SHP77 treated with DMSO at 0.1 percent for 48 hours (cell line): ENCODE measurements at places on chromosomes 1 and 21.

DNA sequence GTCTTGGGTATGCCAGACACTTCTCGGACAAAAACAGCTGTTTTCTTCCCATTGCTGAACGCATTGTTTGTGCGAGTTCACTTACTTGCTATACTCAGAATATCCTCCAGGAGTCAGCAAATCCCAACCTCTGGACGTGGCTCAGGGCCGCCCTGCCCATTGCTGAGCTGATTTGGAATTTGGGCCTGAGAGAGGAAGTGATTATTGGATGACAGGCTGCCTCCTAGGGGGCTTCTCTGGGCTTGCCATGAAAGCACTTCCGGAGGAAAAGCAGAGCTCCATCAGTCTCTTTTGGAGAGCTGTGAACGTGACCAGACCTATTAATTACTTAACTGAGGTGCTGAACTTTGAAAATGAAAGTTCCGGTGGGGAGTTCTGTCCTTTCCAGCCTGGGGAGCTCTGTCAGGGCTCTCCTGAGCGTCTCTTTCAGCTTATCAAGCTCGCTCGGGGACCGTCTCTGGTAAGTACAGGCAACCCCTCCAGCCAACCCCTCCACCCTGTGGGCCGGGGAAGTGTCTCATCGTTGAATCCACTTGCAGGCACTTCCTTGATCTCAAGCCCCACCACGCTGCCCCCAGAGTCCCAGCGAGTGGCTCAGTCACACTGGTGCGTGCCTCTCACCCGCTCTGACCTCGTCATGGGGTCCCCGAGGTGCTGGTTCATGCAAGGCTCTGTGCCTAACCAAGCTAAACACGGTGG is 76.9 kb downstream of the CLIC6 start:
- peak; percentile 45 for DNase-seq

DNA sequence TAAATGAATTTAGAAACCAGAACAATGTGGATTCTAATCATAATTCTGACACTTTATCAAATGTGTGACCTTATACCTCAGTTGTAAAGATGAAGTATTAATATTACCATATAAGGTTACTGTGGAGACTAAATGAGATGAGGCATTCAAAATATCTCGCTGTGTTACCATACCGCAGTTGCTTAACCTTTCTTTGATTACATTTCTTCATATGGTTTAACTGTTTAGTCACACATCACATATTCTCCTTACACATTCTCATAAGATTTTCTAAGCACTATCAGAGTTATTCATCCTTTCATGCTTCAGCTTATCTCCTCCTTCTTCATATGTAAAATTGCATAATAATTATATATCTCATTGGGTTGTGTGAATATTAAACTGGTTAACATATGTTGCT is 88.9 kb downstream of the LRRC53 start:
- DNase-seq, result no peak

GRCh38 chr1:210726621-210727020 is 397.9 kb downstream of the HHAT start:
- DNase-seq, result no peak

GRCh38 chr1:8661185-8662110 is 156.0 kb downstream of the RERE start:
- no peak for DNase-seq

DNA sequence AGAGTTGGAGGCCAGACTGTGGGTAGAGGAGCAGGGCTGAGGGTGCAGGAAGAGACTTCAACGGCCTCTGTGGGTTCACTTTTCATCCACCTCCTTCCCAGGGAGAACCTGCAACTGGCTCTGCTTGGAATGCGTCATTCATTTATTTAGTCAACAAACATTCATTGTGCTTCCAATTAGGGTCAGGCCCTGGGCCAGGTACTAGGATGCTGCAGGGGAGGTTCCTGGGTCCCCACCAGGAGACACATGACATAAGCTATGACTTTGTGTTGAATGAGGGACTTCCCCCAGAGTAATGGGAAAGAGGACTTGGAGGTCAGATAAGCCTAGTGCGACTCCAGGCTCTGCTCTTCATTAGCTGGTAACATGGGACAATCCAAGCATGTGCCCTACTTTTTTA is 46.3 kb upstream of the RPL11 start:
- DNase-seq, result no peak

DNA sequence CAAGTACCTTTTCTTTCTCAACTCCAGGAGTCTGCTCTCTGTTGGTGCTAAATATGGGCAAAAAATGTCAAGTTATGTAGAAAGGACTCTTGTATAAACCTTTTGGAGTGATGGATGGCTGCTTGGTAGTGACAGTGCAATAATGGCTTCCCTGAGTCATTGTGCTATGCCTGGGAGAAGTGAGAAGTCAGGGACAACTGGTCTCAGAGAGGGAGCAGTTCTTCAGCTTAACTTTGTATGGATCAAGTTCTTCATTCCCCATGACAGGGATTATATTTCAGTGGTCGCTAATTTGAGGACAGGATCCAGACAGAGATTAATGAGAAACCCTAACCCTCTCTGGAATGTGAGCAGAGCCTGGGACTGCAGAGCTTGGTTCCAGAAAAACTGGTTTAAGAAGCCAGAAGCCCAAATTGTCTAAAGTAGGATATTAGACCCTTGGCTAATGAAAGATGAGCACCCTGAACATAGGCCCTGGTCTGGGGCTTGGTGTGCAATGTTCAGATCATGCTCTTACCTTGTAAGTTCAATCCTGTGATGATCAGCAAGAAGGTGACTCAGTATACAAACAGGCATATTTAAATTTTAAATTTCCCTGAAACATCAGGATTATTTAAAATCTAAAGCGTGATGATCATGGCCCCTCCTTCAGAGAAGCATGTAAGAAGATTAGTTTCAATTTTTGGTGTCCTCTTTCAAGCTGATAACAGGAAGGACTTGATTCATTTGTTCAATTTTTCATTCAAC is 50.9 kb downstream of the NTMT2 start:
- DNase-seq, result no peak
